GM04503 (cell line): ENCODE measurements at places on chromosomes 6 and 20.
A peak's percentile ranks its signal among the peaks of the same experiment; 100 is the strongest.

DNA sequence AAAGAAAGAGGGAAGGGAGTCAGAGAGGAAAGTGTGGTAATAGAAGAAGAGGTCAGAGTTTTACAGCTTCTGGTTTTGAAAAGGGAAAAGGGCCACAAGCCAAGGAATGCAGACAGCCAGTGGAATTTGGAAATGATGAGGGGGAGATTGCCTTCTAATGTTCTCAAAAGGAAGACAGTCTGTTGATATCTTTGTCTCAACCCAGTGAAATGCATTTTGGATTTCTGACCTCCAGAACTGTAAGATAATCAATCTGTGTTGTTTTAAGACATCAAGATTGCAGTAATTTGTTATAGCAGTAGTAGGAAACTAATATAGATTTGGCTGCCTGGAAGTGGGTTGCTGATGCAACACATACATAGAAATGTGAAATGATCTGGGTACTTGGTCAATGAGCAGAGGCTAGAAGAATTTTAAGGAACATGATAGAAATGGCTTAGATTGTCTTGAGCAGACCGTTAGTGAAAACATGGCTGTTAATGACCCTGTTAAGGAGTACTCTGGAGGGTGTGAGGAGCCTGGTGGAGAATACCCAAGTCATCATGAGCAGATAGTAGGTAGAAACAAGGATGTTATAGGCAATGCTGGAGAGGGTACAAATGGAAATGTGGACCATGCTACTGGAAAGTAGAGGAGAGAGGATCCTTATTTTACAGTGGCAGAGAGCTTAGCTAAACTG lies 255.8 kb upstream of the RAB32 start:
- DNase-seq = peak; percentile 14

GRCh38 chr6:29603930-29604329 lies 19.0 kb downstream of the OR2H2 start:
- no peak for DNase-seq

- DNase-seq = no peak
These were observed 15.4 kb downstream of the C6orf141 start for GRCh38 chr6:49565855-49566254.

DNA sequence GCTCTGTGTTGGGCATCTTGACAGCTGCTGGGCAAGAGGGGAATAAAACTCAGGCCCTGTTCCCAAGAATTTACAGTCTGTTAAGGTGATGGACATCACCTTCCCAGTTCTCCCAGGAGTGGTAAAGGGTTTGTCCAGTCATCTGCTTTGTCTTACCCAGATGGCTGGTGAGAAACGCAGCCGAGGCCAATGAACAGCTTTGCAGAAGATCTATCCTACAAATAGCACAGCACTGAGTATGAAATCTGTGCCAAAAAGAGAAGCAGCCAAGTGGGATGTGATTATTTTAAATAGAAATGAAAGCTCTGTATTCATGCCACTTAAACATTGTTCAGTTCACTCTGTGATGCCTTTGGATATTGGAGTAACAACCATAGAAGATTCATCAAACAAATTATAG lies 132.7 kb upstream of the SLC22A16 start:
- DNase-seq = no peak
